Naive thymus-derived CD4-positive, alpha-beta T cell (primary cell): ENCODE measurements at places on chromosomes 3 and 15. TPM values are rescaled to one million over a fixed set of nuclear protein-coding genes. Genes with fewer than 3 reads are reported as not detected.
A peak's percentile ranks its signal among the peaks of the same experiment; 100 is the strongest.

DNA sequence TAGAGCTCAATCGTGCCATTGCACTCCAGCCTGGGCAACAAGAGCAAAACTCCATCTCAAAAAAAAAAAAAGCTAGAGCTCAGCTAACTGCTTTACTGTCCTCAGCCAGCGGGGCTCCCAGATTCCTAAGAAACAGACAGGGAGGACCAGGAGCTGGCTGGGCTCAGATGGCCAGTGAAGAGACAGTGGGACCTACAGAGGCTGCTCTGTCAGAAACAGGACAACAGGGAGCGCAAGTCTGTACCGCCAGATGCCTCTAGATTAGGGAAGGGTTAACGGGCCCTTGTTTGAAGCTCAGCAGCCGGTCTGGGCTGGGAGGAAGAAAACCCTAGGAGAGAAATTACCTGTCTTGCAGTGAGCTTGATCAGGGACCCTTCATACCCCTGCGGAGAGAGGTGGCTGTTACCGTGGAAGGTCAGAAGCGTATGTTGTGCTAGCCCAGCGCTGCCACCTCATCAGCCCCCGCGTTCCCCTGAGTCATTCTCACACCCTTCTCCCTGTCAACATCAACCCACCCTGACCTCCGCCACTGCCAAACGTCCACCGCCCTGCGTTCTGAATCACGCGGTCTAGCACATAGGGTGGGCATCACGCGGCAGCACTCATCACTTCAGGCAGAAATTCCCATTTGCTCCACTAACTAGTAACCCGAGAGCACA is 25.3 kb downstream of the RBPMS2 start:
- DNase-seq: no peak

GRCh38 chr3:80688814-80689213 is 921.0 kb upstream of the ROBO1 start:
- no peak for DNase-seq

DNA sequence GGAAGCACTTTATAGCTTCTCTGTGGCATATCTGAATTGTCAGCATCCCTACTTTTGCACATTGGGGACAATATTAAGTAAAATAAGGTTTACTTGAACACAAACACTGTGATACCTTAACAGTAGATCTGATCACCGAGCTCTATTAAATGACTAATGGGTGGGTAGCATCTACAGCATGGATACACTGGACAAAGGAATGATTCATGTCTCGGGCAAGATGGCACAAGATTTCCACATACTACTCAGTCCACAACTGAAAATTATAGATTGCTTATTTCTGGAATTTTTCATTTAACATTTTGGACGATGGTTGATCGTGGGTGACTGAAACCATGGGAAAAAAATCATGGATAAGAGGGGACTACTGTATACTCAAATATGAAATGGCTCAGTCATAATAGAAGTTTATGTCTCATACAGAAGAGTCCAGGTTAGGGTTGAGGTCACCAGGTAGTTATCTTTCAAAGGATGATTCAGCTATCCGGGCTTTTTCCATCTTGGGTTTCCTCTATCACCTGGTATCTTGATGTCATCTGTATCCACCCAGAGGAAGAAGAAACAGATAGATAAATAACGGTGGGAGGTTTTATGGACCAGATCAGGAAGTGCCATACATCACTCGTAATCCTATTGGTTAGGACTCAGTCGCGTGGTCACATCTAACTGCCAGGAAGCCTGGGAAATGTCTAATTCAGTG is 320.0 kb upstream of the RARB start:
- DNase-seq: no peak

- no peak for DNase-seq
Measured at GRCh38 chr15:50884540-50884939, 23.9 kb upstream of the AP4E1 start.

IL17RD gene
- 0.03 TPM for total RNA-seq

DNA sequence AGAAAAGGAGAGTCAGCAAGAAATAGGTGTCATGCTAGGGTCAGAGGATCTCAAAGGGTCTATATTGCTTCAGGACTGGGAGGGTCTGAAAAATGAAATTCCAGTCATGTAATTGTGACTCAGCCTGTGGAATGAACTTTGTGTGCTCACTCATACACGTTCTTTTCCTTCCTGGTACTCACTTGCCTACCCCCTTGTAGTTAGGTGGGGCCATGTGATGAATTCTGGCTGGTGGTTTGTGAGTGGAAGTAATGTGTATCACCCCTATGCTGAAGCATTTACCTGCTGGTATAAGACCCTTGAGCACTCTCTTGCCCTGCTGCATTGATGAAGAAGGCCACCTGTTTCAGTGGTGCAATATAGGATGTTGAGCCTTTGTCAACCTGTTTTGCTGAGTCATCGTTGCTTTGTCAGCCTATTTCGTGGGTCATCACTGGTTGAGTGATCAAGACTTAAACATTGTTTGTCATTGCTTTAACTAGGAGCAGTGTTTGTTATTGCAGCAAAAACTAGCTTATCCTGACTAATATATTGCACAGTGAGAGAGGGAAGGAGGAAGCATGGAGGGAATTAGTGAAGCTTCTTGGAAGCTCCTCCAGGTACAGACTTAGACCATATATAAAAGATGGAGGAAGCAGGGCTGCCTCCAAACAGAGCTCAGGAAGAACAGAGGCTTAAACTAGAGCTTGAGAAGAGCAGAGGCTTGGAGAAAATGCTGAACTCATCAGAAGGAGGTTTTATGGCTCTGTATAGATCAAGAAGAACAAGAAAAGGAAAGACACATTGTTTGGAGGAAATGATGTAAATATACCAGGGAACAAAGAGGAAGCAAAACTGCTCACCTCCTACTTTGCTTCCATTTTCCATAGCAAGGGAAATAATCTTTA is 28.9 kb downstream of the TLNRD1 start:
- no peak for DNase-seq

ZBTB47 gene
- 1.6 TPM in 2 replicates for total RNA-seq

CHDH gene
- total RNA-seq: 0.08 TPM

DNA sequence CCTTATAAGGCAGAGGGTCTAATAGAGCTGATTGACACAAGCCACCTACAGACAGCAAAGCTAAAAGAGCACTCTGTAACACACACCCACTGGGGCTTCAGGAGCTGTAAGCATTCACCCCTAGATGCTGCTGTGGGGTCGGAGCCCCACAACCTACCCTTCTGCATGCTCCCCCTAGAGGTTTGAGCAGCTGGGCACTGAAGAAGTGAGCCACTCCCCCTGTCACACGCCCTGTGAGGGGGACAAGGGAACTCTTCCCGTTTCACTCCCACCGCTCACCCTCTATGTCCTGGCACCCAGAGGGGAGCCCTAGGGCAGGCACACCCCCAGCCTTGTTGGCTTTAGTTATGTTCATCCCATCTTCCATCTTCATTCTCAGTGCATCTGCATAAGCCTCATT is 9.4 kb upstream of the CSTA start:
- DNase-seq: no peak

DNA sequence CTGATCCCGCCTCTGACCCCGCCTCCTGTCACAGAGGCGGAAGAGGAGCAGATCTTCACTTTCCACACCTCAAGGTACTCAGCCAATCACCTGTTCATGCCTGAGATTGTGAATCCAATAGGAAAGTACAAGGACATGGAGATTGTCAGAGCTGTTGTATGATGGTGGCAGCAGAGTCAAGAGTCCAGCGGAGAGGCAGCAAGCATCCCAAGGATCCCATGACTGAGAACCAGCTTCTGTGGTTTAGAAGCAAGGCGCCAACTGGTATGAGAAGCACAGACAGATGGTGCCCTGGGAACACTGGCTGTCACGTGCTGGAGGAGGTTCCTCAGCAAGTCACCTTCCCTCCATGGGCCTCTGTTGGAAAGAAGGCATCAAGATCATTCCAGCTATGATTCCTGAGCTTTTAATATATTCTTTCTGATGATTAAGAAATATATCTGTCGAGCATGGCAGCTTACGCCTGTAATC is 93.9 kb downstream of the CPN2 start:
- no peak for DNase-seq

PLXNB1 gene
- total RNA-seq: 3.2 TPM

- DNase-seq: peak; percentile 44
Measured at GRCh38 chr3:56725175-56725574, 42.1 kb upstream of the TASOR start.

DNA sequence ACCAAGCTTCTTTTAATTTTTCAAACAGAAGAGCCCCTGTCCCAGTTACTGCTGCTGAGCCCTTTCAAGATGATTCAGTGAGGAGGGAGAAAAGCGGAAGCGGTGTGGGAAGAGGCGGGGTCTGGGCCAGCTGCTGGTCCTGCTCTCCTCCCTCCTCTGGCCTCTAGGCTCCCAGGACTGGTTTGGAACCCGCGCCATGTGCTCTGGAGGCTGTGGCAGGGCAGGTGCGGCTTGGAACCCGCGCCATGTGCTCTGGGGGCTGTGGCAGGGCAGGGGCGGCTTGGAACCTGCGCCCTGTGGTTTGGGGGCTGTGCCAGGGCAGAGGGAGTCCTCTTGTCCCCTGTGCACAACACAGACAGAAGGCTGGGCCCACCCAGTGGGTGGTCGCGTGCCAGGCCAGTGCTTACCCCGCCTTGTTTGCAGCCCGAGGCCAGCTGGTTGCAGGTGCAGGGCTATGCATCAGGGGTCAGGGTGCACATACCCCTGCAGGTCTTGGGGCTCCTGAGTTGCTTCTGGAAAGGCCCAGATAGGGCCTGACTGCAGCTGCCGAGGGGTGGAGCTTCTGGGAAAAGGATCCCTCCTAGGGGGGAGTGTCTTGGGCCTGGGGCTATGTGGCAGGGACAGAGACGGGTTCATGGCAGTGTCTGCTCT is 12.2 kb downstream of the ALG1L2 start:
- DNase-seq: no peak

GPR15 gene
- total RNA-seq: 11.5 TPM

FBN1 gene
- 0.73 TPM for total RNA-seq

GPR149 gene
- not detected for total RNA-seq

DNA sequence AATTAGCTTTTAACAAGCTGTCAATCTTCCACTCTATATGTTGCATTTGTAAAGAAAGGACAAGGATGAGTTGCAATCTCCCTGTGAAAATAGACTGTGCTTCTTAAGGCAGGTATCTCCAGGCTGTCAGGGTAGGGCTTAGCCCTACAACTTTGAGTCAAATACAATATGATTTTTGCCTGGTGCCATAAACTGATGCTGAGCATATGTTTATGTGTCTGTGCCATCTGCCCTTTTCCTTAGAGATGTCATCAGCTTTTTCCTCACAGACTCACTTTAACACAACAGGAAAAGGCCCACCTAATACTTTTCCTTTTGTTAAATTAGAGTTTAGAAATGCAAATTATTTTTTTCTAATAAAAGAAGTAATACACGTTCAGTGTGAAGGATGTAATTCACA is 548.3 kb downstream of the NLGN1 start:
- no peak for DNase-seq

- no peak for DNase-seq
Measured at GRCh38 chr3:188332085-188332484, 178.1 kb downstream of the LPP start.

- peak; percentile 62 for DNase-seq
Measured at GRCh38 chr15:43225201-43225949, 4.6 kb upstream of the EPB42 start.

DNA sequence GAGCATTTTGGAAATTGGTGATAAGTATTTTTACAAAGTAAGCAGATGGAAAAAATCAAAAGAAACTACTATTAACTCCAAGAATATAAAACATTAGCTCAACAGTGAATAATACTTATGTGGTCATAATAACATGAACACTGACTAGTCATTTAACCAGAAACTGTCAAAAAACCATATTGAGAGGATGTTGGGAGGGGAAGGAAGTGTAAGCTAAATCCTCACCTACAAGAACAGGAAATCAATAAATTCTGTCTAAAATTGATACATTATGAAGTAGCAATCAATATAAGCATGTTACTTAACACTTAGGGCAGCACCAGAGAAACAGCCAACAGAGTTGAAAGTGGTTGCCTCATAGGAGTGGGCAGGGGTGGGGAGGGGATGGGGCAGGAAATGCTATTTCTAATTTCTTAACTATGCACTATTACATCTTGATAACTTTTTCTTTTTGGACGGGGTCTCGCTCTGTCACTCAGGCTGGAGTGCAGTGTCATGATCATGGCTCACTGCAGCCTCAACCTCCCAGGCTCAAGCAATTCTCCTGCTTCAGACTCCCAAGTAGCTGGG is 41.7 kb downstream of the CCR3 start:
- no peak for DNase-seq

- DNase-seq: no peak
Measured at GRCh38 chr3:107682580-107682979, 159.8 kb downstream of the BBX start.

DNA sequence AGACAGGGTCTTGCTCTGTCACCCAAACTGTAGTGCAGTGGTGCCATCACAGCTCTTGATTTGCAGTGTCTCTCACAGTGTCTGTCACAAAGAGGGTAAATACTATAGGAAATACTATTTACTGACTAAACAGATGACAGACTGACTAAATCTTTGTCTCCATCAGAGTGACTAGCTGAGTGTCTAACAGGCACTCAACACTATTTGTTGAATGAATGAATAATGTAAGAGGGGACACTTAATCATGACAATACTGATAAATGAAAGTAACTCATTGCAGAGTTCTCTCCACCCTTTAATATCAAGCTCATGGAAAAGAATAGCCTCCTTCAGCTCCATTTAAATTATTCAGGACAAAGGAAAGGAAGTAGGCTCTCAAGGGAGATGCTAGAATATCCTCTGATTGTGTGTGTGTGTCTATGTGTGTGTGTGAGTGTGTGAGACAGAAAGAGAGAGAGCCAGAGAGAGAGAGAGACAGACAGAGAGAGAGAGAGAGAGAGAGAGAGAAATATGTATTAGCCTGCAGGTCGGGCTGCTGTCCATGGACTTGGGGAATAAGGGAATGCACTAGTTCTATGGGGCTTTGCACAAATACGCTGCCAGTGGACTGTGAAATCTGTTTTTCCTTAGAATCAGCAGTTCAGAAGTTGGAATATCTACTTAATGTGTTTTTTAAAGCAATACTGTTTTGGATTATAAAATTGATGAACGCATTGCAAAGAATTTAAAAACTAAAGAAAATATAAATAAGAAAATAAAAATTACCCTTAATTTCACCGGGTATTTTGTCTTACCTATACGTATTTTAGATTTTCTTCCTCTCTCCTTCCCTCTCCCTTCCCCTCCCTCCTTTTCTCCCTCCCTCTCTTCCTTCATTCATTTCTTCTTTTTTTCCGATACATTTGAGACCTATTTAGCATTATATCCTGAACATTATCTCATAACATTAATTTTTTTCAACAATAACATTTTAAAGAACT is 132.9 kb upstream of the LRIG1 start:
- DNase-seq: no peak

- no peak for DNase-seq
Measured at GRCh38 chr3:56477646-56478045, 9.4 kb upstream of the ERC2 start.
